Fibroblast of the aortic adventitia (primary cell): ENCODE measurements at places on chromosomes 13 and 19.

DNA sequence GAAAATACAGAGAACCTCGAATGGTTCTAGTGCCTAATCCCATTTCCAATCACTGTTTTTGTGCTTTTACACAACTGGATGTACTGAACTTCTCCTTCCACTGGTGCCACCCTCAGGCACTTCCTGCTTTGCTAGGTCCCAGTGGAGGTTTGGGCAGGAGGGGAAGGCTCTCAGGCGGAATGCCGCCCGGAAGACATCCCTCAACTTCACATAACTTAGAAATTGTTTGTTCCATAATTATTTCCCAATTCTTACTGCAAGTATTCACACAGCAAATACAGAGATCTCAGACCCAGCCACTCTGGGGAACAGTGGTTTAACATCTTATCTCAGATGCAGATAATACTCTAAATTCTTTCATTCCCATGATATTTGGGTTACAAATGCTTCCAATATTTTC, 195.7 kb upstream of the IPO5 start:
- peak; percentile 76 for DNase-seq

- DNase-seq, result no peak
These were observed 65.5 kb downstream of the ERCC5 start for GRCh38 chr13:102911336-102911735.

DNA sequence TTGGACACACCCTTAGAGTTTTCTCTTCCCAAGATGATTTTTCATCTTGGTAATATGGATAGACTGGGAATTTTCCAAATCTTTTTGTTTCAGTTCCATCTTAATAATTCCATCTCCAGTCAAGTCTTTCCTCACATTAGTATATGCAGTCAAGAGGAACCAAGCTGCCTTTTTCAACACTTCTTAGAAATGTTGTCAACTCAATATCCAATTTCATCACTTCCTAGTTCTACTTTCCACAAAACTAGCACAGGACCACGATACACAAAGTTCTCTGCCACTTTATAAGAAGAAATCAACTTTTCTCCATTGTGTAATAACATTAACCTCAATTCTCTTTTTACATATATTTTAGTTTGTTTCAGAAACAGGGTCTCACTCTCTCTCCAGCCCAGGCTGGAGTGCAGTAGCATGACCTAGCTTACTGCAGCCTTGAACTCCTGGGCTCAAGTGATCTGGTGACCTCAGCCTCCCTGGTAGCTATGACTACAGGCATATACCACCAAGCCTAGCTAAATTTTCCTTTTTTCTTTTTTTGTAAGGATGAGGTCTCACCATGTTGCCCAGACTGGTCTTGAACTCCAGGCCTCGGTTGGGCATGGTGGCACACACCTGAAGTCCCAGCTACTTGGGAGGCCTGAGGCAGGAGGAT, 15.5 kb downstream of the ZNF443 start:
- no peak for DNase-seq

- DNase-seq, result peak; percentile 16
These were observed 225.6 kb downstream of the RAP2A start for GRCh38 chr13:97659602-97660001.
